ENCODE measurements at places on chromosomes 16 and 17.

GRCh38 chr17:13002761-13003453, 14.9 kb downstream of the ELAC2 start:
- no peak overlapping the region for H3K4me3 ChIP-seq
- peak; percentile 84 for DNase-seq
- H3K4me1 ChIP-seq, result peaks cover 7% of the 10 kb centered on the region
- no peaks in the 10 kb centered on the region for H3K27me3 ChIP-seq
- H3K36me3 ChIP-seq, result no peaks in the 10 kb centered on the region

- no peaks in the 10 kb centered on the region for H3K4me1 ChIP-seq
- DNase-seq, result no peak
- H3K4me3 ChIP-seq, result no peak overlapping the region
Observed at GRCh38 chr17:51496378-51496777, 236.0 kb downstream of the UTP18 start.

- DNase-seq, result no peak
- H3K4me3 ChIP-seq, result no peak overlapping the region
- no peaks in the 10 kb centered on the region for H3K36me3 ChIP-seq
- H3K4me1 ChIP-seq, result no peaks in the 10 kb centered on the region
Observed at GRCh38 chr16:84841787-84842300, 22.1 kb downstream of the CRISPLD2 start.

GRCh38 chr16:5977329-5977728, 879.7 kb upstream of the EEF2KMT start:
- H3K4me1 ChIP-seq, result no peaks in the 10 kb centered on the region
- H3K4me3 ChIP-seq, result no peak overlapping the region
- H3K27me3 ChIP-seq, result no peaks in the 10 kb centered on the region
- H3K27ac ChIP-seq, result no peak overlapping the region

DNA sequence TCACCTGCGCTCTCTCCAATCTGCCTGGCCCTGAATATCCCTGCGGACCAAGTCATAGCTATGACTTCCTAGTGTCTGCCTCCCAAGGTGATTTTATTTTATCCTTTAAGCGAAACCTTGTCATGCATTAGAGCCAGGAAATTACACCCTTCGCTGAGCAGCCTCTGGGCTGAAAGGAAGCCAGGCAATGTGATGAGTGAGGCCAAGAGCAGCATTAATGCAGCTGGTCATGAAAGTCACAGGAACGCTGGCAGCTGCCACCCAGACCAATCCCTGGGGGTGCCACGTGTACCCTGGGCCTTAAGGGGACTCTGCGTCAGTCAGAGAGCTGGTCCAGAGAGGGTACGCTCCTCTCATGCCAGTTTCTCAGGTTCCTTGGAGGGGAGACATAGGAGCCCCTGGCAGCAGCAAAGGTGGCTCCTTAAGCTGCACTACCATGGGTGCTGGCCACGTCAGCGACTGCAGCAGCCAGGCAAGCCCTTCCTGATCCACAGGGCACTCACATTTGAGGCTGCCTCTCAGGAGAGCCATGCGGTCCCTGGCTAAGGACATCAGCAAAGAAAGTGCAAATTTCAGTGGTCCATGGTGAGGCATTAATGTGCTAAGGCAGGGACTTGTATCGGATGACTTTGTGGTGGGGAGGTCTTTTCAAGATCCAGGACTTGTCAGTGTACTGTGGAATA, 42.7 kb upstream of the WSCD1 start:
- DNase-seq, result no peak
- no peaks in the 10 kb centered on the region for H3K4me1 ChIP-seq
- H3K4me3 ChIP-seq, result no peak overlapping the region
- no peak overlapping the region for H3K27ac ChIP-seq

GRCh38 chr16:70402916-70403659, 35.8 kb downstream of the ST3GAL2 start:
- H3K27me3 ChIP-seq, result no peaks in the 10 kb centered on the region
- no peak for DNase-seq
- H3K4me3 ChIP-seq, result no peak overlapping the region
- peaks cover 27% of the 10 kb centered on the region for H3K36me3 ChIP-seq

DNA sequence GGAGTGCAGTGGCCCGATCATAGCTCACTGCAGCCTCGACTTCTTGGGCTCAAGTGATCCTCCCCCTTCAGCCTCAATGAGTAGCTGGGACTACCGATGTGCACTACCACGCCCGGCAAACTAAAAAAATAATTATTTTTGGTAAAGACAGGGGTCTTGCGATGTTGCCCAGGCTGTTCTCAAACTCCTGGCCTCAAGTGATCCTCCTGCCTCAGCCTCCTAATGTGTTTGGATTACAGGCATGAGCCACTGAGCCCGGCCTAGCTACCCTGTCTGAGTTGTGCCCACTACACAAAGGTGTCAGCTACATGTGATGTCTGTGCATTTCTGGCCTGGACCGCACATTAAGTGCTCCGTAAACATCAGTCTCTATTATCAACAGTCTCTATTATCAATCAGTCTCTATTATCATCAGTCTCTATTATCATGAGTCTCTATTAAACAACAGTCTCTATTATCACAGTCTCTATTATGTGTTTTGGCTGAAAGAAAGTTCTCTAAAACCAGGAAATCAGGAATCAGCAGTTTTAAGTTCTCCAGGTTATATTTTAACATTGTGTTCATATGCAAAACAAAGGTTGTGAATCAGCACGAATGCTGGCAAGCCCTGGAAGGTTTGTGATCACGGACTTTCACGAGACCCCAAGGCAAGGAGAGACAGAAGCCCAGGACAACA, 721 bp upstream of the WWOX start:
- H3K4me1 ChIP-seq, result peaks cover 32% of the 10 kb centered on the region
- DNase-seq, result no peak
- peaks cover 5% of the 10 kb centered on the region for H3K27me3 ChIP-seq
- H3K36me3 ChIP-seq, result no peaks in the 10 kb centered on the region
- H3K4me3 ChIP-seq, result peak overlapping the region; percentile 96
